Activated CD8-positive, alpha-beta memory T cell treated with anti-CD3 and anti-CD28 coated beads for 48 hours (primary cell): ENCODE measurements at places on chromosomes 3 and 15.

DNA sequence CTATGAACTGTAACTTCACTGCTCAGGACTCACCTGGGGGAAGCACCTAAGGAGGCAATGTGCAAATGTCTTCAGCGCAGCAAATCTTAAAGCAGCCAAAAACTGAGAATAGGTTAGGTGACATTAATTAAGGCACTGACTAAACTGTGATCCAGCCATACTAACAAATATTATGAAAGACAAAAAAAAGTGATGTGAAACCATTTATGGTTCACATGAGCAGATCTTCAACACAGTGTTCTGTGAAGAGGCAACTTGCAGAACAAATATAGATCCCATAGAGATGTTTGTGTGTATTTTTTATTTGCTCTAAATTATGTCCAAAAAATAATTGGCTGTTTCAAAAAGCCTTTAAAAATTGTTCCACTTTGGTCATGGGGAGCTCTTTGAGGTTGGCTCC lies 24.1 kb upstream of the MITF start:
- no peak for DNase-seq

DNA sequence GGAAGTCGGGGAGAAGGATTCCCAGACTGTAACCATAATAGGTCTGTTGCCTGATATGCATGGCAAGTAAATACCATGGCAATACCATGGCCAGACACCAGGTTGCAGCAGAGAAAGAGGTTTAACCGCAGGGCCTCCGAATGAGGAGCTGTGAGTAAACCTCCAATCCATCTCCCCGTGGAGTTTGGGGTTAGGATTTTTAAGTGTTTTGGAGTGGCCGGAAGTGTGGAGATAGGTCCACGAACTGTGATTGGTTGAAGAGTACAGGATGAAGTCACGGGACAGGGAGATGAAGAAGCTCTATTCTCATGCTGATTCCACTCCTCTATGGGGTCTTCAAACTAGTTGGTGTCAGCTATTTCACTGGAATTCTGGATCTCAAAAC lies 127.9 kb downstream of the ST8SIA2 start:
- DNase-seq, result no peak

DNA sequence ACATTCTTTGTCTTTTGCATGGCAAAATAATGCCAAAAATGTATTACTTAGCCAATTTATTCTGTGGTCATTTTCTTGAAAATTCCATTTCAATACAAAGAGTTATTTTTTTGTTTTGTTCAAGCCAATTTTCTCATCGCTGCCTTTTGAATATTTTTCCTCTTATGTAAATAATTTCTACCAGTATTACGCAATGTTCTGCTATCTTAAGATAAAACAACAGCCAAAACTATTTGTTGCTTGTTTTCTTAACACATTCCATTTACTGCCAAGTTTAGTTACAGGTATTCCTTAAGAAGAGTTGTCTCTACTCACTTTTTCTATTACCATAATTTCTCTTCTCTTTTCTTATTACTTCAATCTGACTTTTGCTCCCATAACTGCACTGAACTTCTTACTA lies 163.1 kb downstream of the ROBO1 start:
- no peak for DNase-seq

DNA sequence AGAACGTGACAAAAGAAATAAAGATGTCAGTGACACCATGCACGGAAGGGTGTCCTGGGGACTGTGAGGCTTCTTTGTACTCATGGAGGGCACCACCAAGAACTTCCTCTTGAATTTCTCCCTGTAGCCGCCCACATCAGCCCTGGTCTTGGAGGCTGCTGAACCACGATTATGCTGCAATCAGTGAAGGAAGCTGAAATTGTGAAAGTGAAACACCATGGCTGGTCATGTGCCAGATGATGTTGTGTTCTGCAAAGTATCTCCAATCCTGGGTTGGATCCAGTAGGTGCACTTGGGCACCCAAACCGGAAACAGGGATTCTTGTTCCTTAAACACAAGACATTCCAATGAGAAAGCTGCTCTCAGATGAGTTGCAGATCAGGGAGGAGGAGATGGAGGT lies 104.4 kb upstream of the GOLGA6L6 start:
- DNase-seq, result no peak

DNA sequence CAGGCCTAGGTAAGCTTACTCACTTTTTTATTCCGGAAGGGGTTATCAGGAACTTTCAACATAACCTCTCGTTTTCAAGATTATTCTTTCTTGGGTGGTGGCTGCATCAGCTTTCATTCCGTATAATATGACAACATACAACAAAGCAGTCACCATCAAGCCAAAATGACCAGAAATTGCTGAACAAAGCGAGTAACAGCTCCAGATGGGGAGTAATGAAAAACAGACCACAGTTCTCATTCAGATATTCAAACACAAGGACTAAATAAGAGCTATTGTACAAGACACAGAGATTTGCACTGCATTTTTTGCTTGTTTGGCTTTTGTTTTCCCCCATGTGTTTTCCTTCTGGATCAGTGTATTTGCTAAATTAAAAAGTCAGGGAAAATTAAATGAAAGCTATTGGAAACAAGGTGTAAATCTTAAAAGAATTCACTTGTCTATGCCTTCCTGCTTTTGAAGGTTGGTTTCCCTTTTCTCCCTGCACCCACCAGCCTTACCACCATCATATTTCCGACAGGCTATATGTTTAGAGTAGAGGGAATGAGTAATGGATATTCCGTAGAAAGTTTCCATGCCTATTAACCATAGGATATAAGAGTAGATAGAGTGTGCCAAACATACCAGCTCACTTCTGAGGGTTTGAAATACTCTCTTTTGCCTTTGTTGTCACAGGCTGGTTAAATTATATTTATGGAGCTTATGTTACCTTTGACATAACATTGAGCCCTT lies 213.6 kb downstream of the RBMS3 start:
- DNase-seq, result no peak

- DNase-seq, result no peak
These were observed 718.4 kb downstream of the GBE1 start for GRCh38 chr3:81043009-81043408.

GRCh38 chr3:25096536-25096935 lies 331.5 kb upstream of the RARB start:
- DNase-seq, result no peak

DNA sequence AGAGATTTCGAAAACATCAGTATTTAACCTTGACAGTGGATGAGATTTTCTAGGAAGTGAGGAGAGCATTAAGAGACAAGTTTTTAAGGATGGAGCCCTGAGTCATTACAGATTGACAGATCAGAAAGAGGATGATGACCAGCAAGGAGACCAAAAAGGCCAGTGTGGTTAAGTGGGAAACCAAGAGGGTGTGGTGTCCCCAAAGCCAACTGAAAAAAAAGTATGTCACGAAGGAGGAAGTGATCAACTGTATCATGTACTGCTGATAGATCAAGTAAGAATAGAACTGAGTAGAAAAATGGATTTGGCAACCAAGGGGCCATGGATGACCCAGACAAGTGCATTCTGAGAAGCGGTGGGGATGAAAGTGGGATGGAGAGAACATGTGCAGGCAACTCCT lies 491.8 kb downstream of the FHIT start:
- DNase-seq, result no peak

DNA sequence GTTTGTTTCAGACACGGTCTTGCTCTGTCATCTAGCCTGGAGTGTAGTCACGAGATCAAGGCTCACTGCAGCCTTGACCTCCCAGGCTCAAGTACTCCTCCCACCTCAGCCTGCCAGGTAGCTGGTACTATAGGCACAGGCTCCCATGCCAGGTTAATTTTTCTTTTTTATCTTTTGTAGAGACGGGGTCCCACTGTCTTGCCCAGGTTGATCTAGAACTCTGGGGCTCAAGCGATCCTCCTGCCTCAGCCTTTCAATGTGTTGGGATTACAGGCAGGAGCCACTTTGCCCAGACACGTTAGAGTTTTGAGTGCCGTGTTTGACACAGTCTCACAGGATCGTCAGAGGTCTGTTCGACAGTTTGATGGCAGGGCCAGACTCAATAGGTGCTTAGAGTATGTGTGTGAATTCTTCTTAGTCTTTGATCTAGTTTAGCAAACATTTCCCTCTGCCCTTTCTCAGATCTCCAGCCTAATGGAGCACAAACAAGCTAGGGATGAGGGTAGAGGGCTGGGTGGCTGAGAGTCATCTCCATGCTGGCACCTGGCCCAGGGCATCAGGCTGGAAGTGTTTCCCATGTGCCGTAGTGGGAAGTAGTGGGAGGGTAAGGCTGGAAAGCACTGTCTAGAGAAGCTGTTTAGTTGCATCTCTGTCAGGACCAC lies 66.1 kb upstream of the DLG1 start:
- DNase-seq, result no peak

- no peak for DNase-seq
These were observed 729.2 kb downstream of the ROBO1 start for GRCh38 chr3:79038636-79039035.

DNA sequence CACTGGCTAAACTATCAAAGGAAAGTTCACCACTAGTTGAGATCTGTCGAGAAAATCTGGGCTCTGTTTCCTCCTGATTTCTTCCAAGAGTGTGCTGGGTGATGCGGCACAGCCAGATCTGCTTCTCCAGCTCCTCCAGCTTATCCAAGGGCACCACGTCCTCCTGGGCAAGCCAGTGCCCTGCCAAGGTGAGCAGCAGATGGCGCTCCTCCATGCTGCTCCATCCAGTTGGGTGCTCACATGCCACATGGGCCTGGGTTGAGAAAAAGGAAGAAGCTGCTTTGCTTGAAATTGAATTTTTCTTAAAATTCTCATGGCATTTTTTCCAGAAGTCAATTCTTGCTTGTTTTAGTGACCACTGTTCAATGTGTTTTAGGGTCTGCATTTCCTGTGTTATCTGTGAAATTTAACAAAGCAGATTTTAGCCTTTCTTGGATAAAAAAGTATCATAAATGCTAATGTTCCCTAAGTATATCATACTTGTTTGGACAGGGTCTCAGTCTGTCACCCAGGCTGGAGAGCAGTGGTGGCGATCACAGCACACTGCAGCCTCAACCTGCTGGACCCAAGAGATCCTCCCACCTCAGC lies 47.3 kb downstream of the EIF3J start:
- DNase-seq, result no peak

DNA sequence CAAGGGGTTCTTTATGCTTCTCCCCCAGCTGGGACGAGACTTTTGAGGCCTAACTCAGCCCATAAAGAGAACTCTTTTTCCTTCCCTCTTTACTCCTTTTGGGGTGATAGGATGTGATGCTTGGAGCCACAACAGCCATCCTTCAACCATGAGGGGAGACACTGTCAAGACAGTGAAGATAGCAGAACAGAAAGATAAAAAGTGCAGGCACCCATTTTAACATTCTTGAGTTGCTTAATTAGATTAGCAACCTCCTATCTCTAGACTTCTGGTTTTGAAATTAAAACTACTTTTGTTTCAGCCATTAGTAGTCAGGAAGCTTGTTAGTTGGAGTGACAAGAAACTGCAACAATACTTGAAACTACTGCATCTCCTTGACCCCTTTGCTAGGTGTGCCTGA lies 6.5 kb downstream of the GPR27 start:
- no peak for DNase-seq

DNA sequence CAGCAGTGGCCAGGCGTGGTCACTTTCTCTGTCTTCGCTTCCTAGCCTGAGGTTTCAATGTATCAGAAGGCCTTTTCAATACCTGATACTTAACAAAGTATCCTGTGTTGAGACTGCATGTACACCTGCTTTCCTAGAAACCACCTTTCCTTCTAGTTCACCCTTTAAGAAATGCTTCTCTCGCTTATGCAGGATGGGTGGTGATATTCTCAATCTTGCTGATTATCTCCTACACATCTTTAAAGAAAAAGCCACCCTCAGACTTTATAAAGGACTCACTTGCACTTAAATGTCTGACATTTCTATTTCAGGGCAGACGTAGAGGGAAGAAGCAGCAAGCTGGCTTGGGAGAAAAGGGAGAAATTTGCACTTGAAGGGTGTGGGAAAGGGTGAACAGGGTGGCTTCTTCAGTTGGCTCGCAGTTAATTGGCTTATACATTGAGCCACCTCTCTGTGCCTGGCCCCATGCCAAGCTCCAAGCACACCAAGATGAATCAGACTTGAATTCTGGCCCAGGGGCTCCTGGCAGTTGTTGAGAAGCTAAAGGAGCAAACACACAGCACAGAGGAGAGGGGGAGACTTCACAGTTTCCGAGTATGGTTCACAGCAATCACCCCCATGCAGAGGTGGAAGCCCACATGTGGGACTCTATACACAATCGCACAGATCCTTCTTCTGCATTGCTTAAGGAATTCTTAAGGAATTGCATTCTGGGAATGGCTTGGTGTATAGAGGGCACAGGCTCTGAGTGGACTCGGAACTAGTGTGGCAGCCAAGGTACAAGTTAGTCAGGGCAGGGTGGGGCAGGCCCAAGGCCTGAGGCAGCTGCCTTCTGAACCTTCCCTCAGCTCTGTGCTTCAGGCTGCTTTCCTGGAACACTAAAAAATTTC lies 1.3 kb downstream of the ARL6IP5 start:
- DNase-seq, result no peak

DNA sequence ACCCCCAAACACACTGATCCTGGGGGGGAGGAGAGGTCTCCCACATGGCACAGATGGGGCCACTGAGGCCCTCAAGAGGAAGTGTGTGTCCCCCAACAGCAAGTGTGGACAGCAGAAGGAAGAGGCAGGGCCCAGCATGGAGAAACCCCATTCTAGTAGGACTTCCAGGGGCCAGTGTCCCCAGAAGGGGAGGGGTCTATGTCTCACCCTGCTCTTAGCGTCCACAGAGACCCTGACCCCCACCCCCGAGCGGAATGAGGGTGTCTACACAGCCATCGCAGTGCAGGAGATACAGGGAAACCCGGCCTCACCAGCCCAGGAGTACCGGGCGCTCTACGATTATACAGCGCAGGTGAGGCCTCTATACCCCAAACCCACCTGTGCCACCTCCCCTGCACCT lies 35.3 kb downstream of the TSPAN3 start:
- DNase-seq, result no peak

GRCh38 chr3:30638685-30639412 lies 32.4 kb downstream of the TGFBR2 start:
- no peak for DNase-seq

DNA sequence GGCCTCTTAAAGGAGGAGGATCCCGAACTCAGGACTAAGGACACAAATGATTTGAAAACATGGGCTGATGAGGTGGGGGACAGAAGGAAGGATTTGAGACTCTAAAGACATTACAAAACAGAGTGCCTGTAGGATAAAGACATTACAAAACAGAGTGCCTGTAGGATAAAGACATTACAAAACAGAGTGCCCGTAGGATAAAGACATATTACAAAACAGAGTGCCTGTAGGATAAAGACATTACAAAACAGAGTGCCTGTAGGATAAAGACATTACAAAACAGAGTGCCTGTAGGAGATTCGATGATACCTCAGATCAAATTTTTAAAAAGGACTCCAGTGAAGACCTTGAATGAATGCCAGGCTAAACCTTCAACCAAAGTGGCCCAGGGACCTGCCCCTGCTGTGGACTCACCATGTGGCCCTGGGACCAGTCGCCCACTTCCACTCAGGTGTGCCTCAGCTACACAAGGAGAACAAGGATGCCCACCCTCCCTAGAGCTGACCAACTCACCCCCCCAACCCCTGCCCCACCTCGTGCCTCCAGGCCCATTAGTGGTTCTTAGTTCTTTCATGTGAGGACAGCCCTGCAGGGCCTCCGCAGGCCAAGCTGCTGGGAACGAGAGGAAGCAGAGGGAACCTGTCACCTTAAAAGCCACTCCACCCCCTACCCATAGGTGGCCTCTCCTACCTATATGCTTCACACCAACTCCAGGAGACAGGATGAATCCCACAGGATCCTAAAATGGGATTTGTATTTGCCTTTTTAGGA lies 59.8 kb downstream of the SH3BP5 start:
- DNase-seq, result no peak

GRCh38 chr3:11554236-11554610 lies 89.5 kb downstream of the VGLL4 start:
- no peak for DNase-seq

- DNase-seq, result no peak
These were observed 386.9 kb upstream of the CNTN3 start for GRCh38 chr3:75001330-75001729.

- DNase-seq, result no peak
These were observed 242.2 kb upstream of the CHRNA7 start for GRCh38 chr15:31788104-31788503.
